ENCODE measurements at places on chromosomes 2 and 18.

- no peak for DNase-seq
These were observed 141.0 kb downstream of the CERS6 start for GRCh38 chr2:168596881-168597655.

DNA sequence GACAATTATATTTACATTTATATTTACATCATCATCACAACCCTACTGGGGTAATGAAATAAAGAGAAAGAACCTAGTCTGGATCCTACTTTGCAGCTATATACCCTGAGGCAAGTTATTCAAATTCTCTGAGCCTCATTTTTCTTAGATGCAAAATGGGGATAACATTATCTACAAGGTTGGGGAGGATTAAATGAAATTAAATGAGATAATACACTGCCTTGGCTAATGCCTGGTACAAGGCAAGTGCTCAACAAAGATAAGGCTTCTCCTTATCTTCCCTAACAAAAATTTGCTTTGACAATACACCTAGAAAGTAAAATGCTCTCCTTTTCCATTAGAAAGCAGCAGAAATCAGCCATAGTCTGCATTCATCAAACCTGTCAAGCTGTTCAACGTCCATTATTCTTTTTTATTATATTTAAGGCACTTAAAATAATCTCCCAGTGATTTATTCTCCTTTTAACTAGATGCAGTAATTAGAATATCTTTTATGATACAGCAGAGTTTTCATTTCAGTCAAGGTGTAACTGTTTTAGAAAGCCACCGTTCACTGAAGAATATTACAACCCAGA lies 44.8 kb downstream of the TCF4 start:
- DNase-seq: no peak

DNA sequence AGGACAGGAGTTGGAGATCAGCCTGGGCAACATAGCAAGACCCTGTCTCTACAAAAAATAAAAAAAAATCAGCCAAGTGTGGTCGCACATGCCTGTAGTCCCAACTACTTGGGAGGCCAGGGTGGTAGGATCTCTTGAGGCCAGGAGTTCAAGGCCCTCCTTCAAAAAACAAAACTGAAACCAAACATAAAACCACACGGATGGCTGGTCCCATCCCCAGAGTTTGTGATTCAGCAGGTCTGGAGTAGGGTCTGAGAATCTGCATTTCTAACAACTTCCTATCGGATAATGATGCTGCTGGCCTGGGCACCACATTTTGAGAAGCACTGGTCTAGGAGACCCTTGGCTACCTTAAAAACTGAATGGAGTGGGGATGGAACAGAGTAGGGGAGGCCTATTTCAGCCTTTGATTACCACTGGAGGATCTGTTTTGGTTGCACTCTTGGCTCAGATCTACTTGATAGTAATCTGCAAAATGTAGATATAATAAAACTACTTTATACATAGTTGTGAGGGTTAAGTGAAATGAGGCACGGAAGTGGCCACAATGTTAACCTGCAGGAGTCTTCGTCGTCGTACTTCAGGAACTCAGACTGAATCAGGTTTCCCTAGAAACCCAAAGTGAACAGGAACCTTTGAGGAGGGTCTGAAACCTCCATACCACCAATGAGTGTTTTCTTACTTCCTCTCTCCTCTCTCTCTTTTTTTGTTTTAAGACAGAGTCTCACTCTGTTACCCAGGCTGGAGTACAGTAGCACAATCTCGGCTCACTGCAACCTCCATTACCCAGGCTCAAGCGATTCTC lies 25.5 kb upstream of the NFE2L2 start:
- DNase-seq: no peak

DNA sequence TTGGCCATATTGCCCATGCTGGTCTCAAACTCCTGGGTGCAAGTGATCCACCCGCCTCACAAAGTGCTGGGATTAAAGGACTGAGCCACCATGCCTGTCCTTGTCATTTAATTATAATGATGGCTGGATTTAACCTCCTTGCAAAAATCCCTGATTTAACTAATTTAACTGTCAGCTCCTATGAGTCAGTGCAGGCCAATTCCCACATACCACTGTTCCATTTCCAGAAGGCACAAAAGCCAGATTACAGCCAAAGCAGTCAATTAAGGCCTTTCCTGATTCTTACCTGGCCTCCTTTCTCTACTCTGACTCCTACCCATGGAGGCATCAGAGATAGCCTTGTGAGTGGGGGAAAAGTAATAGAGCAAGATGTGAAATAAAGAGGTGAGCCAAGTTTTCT lies 12.3 kb upstream of the SLC35F5 start:
- no peak for DNase-seq

DNA sequence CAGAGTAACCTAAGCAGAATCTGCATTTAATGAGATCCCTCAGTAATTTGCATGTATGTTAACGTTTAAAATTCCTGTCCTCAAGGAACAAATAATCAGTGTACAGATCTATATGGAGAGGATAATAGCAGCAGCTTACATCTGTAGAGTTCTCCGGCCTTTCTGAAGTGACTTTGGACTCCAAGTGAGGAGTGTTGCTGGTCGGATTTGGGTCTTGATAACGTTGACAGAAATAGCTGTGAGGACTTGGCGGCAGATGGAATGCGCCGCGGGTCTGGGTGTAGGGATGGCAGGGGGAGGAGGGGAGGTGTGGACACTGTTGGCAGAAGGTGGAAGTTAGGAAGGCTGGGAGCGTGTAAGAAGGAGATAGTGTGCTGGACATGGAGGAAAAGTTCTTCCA lies 170.9 kb upstream of the GATA6 start:
- no peak for DNase-seq

DNA sequence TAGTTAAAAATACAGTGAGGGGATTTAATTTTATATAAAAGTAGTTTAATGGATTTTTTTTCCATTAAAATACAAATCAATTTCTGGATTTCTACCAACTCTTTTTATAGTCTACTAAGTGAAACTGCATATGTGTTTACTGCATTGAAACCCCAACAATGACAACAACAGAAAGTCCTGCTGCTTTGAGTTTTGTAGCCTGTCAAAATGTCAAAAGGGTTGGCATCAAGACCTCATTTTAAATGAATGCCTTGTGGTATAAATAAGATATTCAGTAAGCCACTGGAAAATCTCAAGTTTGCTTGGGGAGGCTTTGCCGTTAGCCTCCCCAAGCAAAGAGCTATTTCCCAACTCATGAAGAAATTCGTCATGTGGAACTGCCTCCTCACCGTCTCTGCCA lies 440.3 kb upstream of the HNMT start:
- no peak for DNase-seq

DNA sequence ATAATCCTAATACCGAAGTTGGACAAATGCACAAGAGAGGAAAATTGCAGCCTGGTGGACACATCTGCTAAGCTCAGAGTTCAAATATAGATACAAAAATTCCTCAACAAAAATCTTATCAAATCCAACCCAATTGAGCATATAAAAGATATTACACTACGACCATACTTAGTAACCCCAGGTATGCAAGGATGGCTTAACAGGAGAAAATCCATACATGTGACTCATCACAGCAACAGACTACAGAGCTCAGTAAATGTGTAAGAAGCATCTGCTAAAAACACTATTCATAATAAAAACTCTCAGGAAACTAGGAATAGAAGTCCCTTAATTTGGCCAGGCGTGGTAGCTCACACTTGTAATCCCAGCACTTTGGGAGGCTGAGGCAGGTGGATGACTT lies 28.3 kb downstream of the HS6ST1 start:
- no peak for DNase-seq
